ENCODE measurements at places on chromosomes 5 and 9.

- DNase-seq: no peak
Observed at GRCh38 chr5:122921826-122922225, 76.4 kb downstream of the SNX24 start.

DNA sequence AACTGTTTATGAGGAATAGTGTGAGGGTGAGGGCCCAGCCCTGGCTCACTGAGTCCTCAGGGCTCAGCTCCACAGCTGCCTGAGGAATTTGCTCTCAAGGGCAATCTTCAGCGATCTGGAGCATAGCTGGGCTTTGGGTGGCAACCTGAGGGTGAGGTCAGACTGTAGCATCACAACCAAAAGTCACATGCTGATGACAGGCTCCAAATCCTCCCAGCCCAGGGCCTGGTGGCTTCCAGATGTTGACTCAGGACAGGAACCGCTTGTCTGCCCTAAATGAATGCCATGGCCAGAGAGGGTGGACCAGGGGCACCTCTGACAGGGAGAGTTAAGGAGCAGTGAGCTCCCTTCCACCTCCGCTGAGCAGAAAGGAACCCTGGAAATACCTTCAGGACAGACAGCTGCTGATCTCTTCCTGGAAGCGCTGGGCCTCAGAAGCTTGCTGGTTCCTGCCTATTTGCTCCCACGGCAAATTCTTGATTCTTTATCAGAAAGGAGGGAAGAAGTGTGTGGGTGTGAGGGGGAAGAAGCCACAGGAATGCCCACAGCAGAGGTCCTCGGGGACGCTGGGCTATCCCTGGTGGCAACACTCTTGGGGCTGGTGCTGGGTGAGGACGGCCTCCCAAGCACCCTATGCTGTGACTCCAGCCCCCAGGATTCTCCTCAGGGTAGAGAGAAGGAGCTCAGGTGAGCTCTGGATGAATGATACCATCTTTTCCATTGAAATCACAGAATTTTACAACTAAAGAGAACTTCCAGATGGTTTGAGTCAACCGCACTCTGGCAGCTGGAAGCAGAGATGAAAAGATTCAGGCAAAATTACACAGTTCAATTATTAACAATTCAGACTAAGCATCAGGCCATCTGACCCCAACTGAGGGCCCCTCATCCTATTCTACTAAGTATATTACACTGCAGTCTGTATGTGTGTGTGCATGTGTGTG is 13.8 kb upstream of the CTSL start:
- DNase-seq: no peak

DNA sequence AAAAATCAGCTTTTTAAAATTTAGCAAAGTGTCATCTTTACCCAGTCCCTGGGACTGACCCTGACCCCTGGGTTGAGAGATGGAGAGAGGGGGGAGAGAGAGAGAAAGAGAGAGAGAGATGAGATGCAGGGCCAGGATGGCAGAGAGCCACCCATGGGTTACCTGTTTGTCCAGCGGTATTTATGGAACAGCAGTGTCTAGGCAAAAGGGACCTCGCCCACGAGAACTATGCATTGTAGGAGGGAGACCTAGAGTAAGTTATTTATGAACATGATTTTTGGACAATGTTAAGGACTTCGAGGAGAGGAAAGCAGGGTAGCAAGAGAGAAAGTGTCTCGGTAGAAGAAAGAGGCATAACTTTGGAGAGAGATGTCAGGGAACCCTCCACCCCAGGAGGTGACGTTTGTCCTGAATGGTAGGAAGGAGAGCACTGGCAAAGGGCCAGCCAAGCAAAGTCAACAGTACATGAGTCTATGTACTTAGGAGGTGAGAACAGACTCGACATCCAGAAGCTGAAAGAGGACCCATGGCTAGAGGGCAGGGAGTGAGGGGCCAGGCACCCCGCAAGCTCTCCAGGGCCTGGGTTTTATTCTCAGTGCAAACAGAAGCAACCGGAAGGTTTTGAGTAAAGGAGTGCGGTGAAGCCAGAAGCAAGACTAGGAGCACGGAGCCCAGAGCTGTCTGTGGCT is 30.5 kb upstream of the MSX2 start:
- DNase-seq: no peak

- DNase-seq: no peak
Observed at GRCh38 chr5:9956725-9957124, 293.0 kb downstream of the ATPSCKMT start.

DNA sequence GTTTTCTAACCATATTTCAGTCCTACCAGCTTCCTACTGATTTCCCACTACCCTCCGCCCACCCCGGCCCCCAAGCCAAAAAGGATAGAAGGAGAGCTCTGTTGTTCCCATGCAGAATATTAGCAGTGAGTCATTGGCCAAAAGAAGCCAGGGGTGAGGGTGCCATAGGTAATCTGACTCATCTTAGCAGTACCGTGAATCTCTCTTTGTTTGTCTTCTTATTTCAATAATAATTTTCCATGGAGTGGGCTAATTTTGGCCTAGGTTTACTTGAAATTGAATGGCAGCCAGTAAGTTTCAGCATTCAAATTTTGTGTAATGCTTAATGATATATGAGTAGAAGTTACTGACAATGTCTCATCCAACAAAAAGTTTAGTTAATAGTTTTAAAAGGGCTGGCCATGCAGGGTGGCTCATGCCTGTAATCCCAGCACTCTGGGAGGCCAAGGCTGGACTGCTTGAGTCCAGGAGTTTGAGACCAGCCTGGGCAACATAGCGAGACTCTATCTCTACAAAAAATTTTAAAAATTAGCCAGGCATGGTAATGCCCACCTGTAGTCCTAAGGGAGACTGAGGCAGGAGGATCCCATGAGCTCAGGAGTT is 74.2 kb downstream of the C9orf152 start:
- DNase-seq: no peak

DNA sequence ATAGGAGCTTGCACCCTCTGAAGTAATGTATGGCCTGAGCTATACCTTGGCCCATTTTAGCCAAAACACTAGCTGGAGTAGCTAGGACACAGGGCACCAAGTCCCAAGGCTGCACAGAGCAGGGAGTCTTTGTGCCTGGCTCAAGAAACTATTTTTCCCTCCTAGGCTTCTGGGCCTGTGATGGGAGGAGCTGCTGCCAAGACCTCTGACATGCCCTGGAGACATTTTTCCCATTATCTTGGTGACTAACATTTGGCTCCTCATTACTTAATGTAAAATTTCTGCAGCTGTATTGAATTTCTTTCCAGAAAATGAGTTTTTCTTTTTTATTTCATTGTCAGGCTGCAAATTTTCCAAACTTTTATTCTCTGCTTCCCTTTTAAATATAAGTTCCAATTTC is 1099.2 kb downstream of the CDH18 start:
- DNase-seq: no peak

DNA sequence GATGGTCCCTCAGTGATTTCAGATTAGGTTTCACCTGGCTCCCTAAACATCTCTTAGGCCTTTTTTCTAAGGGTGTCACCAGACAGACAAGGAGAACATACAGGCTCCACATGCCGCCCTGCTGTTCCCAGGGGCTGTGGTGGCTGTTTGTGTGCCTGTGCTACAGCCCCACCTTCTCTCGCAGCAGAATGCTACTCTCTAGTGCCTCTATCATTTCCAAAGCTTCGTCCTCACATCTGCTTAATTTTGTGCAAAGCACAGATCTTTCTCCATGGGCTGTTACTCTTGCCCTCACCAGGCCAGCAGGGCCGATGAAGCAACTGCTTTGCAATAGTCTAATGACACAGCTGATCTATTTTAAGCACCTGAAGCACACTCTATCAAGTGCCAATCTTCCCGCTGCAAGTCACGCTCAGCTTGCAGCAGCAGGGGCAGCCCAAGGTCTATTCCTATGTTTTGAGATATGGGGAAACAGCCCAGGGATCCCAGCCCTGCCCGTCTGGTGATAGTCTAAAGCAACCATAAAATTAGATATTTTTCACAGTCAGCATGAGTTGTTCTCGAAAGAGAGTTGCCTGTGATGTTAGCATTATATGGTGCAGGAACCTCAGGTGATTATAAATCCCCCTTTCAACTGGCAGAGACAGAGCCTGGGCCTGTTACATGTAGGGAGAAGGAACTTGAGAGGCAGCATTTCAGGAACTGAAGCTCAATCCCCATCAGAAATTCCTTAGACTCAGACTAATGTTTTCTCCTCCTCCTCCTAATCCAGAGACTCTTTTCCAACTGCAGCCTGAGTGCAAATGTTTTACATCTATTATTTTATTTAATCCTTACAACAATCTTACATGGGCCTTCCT is 12.7 kb downstream of the ABLIM3 start:
- DNase-seq: no peak

DNA sequence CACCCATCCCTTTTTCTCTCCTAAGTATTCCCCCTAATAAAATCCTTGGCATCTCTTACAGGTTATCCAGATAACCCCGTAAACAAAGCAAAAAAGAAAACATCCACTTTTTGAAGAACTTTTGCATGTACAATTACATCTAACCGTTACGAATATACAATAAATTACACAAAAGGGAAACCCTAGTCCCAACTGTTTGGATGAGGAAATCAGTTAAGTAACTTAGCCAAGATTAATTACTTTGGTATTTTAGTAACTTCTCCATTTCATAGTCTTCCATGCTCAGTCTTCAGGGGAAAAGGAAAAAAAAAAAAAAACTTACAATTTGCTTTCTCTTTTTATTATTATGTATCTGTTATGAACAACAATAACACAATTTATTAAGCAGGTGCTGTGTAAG is 212.9 kb downstream of the ACTL7B start:
- no peak for DNase-seq
